ENCODE measurements at places on chromosomes 5 and 9.

- no peak for DNase-seq
Measured at GRCh38 chr9:95513711-95514110, 3.1 kb downstream of the PTCH1 start.

DNA sequence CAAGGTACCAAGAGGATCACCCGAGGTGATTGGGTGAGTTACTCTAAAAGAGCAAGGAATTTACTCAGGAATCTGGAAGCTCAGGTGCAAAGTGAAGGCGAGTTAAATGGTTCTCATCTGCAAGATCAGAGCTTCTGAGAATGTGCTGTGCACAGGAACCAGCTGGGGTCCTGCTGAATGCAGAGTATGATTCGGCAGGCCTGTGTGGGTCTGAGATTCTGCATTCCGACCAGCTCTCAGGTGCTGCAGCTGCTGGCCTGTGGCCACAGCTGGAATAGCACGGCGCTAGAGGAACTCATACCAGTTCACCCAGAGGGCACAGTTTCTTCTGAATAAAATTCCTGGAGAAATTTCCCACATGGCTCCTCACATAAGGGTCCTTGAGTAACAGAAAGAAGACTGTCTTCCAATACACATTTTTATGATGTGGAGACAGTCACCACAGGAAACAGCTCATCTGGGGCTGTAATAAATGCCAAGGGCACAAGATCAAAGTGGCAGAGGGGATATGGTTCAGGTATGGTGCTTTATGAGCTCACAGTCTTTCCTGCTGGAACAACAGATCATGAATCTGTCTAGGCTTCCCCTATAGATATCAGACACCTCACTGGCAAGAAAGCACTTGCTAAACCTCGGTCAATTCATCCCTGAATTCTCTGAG lies 83.9 kb downstream of the PTPN3 start:
- DNase-seq, result no peak

GRCh38 chr5:95726811-95727763 lies 4.0 kb upstream of the RHOBTB3 start:
- no peak for DNase-seq

- no peak for DNase-seq
Measured at GRCh38 chr5:142235050-142235797, 89.6 kb downstream of the SPRY4 start.

GRCh38 chr5:94157704-94158539 lies 416.5 kb upstream of the POU5F2 start:
- no peak for DNase-seq

GRCh38 chr5:79107020-79107796 lies 4.4 kb upstream of the BHMT start:
- DNase-seq, result no peak

GRCh38 chr9:94908011-94908563 lies 181.6 kb downstream of the AOPEP start:
- DNase-seq, result no peak

DNA sequence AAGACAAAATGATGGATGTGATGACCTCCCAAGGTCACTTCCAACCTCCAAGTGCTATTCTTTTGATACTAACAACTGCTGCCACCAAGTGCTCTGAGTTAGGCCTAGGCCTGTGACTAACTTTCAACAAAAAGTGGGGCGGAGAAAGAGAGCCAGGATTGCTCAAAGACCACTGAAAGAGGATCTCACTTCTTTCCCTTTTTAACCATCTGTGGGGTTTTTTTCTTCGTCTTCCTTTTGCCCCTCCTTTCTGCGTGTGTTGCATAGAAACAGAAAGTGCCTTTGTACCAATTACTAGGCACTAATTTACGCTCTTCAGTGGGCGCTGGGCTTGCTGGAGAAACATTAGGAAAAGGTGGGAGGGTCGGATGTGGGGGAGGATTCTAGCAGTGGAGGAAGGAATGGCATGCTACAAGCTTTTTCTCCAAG lies 8.0 kb downstream of the KLF9 start:
- DNase-seq, result no peak

DNA sequence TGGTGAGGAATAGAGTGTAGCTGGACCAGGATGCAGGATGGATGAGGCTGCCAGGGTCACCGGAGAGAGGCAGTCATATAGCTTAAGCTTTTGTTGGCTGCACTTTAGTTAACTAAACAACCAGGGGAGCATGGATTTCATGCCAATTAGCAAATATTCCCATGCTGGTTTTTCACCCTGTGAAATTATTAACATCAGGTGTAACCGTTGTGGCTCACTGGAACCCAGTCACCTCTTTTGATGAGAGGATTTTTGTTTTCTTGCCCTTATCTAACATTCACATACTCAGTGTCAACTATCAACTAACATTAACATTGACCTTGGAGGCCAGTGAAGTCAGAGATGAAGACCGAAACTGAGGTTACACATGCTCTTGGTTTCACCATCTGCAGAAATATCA lies 97.2 kb upstream of the BASP1 start:
- DNase-seq, result no peak

GRCh38 chr5:146884066-146884626 lies 5.6 kb upstream of the PPP2R2B start:
- DNase-seq, result no peak

- DNase-seq, result no peak
Measured at GRCh38 chr5:114360816-114361723, 800 bp upstream of the KCNN2 start.

DNA sequence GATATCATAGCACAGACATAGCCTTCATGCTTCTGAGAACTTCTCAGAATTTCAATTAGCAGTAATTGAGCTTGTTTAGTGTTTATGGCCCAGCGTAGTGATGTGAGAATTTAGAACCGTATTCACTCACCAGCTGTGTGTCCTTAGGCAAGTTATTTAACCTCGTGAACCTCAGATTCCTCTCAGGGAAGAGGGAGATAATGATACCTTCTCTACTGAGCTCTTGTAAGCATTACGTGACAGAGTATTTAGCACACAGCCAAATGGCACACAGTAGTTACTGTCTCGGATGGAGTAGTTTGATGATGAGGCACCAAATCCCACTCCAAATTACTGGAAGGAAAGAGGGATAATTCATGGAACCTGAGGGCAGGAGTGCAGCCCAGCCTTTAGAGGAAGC lies 429.3 kb downstream of the CCDC171 start:
- no peak for DNase-seq

- peak; percentile 48 for DNase-seq
Measured at GRCh38 chr5:76401801-76402250, 1.3 kb upstream of the IQGAP2 start.

DNA sequence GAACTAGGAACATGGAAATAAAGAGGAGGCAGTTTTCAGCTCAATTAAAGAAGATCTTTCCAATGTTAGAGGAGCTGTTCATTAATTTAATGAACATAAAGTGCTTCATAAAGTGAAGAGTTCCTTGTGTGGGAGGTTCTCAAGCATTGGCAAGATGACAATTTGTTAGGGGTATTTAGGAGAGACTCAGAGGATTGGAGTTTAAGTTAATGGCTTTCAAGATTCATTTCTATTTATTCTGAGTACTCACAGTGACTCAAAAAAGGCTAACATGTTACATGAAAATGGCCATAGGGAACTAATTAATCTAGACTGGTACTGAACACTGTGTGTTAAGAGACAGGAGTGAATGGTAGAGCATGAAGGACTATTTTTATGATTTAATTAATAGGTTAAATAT lies 55.4 kb upstream of the CDH12 start:
- DNase-seq, result no peak

DNA sequence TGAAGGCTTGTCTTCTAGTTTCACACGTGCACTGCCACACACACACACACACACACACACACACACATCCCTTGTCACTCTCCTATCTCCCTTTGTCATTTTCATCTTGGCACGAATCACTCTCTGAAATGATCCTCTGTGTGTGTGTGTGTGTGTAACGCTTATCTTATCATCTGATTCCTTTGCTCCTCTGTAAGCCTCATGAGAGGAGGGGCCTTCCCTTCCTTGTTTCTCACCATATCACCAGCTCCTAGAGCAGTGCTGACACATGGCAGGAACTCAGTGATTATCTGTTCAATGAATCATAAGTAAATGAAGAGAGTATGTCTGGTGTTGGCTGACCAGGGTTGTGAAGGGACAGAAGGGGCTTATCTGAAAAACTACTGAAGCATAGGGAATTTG lies 53.3 kb downstream of the PDE4D start:
- no peak for DNase-seq

DNA sequence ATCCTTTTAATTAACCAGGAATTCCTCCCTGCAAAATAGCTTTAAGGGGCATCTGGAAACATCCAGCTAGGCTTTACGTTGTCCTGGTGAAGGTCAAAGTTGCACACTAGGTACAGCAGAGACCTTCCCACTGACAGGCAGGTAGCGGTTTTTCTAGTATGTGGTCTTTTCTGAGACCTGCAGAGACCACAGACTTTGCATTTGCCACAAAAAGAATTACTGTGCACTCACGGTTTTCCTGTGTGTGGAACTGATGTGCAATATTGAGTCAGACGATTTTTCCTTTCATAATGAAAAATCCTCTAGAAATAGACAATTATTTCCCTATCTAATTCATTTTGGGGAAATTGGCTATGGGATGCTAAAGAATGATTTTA lies 417.0 kb upstream of the ADAMTSL1 start:
- no peak for DNase-seq

DNA sequence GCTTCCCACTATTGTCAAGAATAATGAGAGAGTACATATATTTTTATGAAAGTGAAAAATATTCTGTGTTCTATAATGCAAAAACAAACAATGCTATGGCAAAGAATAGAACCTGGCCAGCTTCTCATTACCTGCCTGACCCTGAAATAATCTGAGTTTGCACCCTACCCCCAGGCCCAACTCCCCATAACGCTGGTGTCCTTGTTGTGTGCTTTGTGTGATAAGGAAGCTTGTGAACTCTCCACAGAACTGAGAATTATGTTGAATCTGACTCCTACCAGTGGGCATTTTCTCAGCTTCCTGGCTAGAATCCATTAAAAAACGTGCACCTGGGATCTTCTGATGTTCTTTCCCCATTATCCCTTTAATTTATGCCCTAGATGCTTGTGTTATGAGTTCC lies 178.0 kb upstream of the GNA14 start:
- no peak for DNase-seq

GRCh38 chr5:159135896-159136531 lies 36.3 kb upstream of the EBF1 start:
- DNase-seq, result no peak

DNA sequence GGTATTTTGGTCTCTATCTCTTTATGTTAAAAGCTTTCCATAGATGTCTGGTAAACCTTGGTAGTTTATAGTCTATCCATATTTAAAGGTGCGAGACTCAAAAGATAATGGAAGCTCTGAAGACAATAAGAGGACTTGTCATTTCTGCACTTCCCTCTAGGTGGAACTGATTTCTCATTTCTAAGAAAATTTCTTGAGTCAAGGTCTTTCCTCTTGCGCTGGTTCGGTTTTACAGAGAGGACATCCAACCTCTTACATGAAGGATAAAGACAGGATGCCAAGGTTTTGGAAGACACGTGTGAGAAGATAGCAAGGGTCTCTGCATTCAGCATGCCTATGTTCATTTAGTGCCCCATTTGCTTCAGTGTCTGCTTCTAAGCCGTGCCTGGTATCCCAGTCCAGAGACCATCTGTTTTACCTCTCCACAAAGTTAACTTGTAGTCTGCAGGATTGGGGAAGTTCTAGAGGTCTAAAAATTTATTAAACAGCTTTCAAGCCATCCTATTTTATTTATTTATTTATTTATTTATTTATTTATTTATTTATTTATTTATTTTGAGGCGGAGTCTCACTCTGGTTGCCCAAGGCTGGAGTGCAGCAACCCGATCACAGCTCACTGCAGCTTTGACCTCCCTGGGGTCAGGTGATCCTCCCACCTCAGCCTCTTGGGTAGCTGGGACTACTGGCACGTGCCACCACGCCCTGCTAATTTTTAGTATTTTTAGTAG lies 41.6 kb downstream of the KIAA1191 start:
- no peak for DNase-seq

DNA sequence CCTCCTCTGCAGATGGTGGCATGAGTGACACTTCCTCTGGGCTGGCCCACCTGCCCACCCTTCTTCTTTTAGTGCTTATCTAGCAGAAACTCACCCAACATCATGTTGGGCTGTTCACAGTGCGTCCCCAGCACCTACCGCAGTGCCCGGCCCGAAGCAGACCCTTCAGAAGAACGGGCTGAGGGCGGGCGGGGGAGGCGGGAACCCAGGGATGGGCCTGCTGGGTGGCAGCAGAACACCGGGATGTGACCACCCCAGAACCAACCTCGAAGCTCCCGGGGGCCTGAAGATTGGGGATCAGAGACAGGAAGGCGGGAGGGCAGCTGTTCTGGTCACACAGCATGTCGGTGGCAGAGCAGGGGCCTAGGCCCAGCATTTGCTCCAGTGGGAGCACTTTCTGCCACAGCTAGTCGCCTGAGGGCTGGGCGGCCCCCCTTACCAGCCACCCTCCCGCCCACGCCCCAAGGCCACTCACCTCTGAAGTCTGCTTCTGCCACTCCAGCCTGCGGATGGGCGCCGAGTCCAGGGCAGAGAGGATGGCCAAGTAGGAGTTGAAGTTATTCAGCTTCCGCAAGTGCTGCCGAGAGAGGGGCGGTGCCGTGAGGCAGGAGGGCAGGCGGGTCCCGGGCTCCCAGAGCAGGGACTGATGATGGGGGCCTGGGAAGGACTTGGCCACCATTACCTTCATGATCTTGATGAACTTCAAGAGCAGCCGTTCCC lies 38.7 kb downstream of the PRRT1B start:
- no peak for DNase-seq

- DNase-seq, result peak; percentile 54
Measured at GRCh38 chr9:21559402-21560280, 77.5 kb upstream of the IFNE start.

DNA sequence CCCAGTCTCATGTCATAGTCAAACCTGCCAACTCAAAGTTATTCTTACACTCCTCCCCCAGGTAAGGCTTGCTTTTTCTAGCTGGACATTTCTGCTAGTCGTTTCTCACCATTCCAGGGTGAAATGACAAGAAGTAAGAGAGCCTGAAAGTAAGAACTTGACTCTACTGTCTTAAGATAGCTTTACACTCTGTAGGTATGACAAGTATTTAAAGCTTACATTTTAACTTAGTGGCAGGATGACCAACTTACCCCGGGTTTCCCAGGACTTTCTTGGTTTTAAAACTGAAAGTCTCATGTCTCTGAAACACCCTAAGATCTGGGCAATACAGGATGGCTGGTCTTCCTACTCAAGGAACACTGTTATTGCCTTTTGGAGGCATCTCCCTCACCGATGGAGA lies 67.5 kb upstream of the PIK3R1 start:
- no peak for DNase-seq

GRCh38 chr5:30607301-30607894 lies 586.1 kb upstream of the CDH6 start:
- no peak for DNase-seq

GRCh38 chr9:5140151-5140550 lies 45.3 kb downstream of the INSL6 start:
- DNase-seq, result no peak

- DNase-seq, result no peak
Measured at GRCh38 chr9:87263291-87263690, 234.4 kb upstream of the DAPK1 start.

- DNase-seq, result no peak
Measured at GRCh38 chr9:80028501-80028900, 456.7 kb downstream of the TLE4 start.

GRCh38 chr5:66843065-66843464 lies 246.9 kb downstream of the MAST4 start:
- DNase-seq, result no peak

- DNase-seq, result no peak
Measured at GRCh38 chr5:41559184-41559583, 48.8 kb upstream of the PLCXD3 start.
